HFFc6 (cell line): ENCODE measurements at places on chromosomes 2 and 18.

DNA sequence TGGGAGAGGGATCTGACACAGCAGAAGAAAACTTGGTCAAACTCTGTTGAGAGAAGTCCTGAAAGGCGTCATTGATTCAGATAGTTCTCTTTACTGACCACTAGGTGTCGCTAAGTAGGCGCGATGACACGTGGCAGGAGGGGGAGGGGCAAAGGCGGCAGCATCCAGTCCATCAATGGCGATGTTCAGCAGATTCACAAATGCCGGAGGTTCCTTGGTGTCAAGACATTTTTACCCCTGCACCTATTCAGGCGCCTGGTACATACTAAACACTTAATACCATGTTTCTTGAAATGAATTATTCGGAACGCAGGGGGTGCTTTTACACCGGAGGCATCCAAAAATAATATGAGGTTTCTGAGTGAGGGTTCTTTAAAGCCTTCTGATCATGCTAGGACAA is 3.0 kb upstream of the PLEK start:
- DNase-seq: peak; percentile 6

DNA sequence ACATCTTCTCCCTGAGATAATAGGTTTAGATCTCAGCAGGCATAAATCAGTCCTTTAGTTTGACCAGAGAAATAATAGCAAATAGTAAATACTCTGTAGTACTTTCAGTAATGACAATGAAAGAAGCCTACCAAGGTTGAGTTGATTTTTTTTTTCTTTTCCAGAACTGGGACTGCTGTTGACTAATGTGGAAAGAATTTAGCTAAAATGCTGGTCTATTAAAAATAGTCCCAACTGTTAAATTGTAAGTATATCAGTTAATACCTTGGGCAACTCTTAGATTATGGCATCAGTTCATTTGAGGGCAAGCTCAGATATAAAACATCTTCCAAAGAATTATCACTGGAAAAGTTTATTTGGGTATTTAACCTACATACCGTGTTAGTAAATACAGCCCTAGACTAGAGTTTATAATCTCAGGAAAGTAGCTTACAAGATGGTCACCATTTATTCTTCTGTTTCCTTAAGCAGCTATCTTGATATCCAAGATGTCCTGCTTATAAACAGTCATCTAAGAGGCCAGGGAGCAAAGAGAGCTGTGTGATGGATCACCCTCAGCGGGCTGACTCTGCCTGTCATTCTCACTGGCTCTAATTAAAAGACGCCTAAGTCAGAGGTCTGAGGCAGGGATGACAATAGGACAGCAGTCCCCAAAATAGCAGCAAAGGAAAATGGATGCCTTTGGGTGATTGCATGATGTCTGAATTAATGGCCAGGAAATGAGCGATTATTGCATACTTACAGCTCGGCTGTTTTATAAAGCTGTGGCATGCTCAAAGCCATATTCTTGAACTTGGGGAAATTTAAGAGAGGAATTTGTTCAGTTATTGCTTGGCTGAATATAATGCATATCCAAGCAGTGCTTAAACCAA is 121.3 kb downstream of the MTX2 start:
- DNase-seq: peak; percentile 16

DNA sequence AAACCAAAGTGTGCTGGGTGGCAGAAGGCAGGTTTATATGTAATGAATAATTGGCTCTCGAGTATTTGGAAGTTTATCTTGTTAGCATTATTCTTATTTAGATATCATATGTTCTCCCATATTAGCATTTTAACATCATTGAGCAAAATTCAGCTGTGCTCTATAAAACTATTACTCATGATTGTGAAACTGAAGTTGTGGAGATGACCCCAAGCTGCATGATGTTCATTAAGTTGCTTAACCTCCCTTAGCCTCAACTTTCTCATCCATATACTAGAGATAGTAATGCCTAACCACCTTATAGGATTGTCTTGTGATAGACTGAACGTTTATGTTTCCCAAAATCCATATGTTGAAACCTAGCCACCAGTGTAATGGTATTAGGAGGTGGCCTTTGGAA is 346.3 kb downstream of the SATB2 start:
- DNase-seq: no peak

DNA sequence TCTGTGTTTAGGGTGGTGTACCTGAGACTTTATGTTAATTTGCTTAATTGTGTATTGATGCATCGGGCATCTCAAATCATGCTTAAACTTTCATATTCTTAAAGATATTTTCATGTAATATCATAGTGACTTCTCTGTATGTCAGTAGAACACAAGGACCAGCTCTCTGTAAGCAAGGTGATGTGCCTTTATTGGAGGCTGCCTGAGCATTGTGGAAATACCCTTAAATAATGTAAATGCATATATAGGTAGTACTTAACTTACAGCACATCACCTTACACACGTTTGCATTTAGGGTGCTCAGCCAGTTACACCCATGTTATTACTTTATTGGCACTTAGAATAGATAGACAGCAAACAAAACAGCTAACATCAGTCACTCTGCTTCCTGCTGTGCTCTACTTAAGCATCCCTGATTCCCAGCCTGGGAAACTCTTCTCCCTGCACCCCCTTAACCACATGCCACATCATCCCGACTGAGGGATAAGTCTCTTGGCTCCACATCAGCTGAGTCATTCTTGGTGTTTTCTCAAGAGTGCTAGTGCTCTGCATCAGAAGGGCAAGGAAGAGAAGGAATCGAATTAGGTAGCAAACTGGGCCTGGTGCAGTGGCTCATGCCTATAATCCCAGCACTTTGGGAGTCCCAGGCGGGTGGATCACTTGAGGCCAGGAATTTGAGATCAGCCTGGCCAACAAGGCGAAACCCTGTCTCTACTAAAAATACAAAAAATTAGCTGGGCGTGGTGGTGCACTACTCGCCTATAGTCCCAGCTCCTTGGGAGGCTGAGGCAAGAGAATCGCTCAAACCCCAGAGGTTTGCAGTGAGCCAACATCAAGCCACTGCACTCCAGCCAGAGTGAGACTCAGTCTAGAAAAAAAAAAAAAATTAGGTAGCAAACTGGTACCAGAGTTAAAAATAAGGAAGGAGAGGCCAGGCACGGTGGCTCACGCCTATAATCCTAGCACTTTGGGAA is 108.7 kb downstream of the MAP3K20 start:
- DNase-seq: peak; percentile 98

- no peak for DNase-seq
Measured at GRCh38 chr2:105460048-105460732, 61.3 kb upstream of the FHL2 start.

- DNase-seq: no peak
Measured at GRCh38 chr2:165796819-165797530, 2.9 kb upstream of the GALNT3 start.

- DNase-seq: no peak
Measured at GRCh38 chr2:241976296-241976695, 106.8 kb downstream of the RTP5 start.

DNA sequence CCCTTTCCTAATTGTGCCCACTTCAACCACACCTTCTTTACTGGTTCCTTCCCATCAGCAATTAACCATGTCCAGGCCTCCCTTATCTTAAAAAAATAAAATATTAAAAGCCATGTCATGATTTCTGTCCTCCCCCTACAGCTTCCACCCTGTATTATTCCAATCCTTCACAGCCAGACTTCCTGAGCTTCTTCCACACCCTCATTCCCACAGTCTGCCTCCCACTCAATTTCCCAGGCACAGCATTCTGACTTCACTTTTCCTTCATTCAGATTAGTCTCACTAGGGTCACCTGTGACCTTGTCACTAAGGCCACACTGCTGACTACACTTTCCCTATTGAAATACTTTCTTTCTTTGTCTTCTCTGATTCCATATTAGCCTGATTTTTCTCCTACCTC is 159.4 kb downstream of the DIS3L2 start:
- no peak for DNase-seq

DNA sequence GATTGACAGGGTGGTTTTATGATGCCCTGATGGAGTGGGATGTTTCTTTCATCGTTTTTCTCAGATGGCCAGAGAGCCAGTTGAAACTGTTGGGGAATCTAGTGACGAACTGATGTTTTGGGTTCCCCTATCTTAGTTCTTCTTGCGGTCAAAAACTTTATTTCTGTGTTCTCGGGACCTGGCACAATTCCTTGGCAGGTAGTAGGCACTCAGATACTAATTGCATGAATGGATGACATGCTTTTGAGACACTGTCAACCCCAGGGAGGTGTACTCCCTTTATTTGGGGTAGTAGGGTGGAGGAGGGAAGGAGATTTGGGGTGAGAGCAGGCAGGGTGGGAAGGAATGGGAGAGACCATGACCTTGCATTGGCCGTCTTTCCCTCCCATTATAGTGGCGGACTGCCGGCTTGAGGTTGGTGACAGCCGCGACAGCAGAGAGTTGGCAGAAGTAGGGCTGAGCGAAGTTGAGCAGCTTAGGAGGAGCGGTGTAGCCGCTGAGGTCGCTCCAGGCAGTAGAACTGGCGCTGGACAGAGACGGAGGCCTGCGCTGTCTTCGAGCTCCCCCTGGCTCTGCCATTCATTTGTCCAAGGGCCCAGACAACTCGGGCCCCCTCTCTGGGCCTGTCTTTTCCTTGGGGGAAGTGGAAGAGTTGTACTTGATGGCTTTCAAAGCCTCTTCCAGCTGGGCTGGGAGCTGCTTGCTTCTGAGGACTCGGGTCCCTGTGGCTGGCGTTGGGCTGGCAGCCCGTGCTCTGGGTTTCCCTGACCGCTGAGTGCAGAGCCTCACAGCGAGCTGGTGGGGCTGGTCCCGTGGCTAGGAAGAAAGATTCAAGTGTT is 2.6 kb downstream of the TET3 start:
- no peak for DNase-seq

GRCh38 chr2:208245746-208246145 is 9.1 kb downstream of the IDH1 start:
- no peak for DNase-seq

DNA sequence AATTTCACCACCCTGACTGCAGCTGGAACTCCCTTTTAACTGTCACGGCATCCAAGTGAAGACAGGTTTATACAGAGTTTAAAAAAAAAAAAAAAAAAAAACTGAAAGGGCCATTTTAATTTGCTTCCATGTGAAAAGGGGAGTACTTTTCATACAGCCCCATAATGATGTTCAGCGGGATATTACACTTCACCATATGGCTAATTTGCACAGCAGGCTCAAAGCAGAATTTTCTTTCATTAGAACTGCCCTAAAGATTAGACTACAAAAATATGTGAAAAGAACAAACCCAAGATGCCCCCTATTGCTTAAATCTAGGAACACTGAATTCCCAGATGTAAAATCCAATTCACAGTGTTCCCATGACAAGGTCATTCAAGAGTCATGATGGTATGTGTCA is 301.8 kb downstream of the EXOC6B start:
- DNase-seq: no peak
